ENCODE measurements at places on chromosomes 1 and 21.

DNA sequence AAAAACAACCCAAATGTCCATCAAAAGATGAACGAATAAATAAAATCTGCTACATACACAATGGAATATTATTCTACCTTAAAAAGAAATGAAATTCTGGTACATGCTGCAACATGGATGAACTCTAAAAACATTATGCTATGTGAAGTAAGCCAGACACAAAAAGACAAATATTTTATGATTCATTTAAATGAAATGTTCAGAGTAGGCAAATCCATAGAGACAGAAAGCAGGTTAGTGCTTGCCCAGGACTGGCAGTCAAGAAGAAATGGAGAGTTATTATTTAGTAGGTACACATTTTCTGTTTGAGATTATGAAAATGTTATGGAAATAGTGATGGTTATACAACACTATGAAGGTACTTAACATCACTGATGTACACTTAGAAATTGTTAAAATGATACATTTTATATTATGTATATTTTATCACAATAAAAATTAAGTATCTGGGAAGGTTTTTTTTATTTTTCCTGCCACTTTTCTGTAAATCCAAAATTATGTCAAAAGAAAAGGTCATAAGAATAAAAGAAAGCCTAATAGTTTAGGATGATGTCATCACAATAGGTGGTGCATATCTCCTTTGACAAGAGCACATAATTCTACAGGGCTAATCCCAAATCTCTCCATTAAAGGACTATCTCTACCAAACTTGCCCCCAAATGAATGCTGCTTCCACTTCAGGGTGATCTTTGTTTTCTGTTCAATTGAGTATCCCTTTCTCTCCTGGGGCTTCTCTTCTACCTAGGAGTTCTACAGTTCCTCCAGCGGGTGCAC lies 40.2 kb upstream of the FCER1A start:
- DNase-seq: no peak

DNA sequence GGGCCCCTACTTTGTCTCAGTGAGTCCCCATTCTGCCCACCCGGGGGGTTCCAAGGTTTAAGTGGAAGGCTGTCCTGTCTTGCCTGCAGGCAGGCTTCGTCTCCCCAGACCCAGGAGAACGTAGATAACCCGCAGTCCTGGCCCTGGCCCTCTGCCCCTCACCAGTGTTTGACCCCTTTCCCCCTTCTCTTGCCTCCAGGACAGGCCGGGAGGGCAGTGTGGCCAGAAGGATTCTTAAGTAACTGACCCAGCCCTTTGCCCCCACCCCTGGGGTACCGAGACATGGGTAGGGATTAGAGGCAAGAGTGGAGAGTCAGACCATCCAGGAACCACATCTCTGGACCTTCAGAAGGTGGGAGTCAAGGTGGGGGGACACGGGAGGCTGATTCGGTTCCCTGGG lies 8.8 kb downstream of the TMEM222 start:
- DNase-seq: no peak

DNA sequence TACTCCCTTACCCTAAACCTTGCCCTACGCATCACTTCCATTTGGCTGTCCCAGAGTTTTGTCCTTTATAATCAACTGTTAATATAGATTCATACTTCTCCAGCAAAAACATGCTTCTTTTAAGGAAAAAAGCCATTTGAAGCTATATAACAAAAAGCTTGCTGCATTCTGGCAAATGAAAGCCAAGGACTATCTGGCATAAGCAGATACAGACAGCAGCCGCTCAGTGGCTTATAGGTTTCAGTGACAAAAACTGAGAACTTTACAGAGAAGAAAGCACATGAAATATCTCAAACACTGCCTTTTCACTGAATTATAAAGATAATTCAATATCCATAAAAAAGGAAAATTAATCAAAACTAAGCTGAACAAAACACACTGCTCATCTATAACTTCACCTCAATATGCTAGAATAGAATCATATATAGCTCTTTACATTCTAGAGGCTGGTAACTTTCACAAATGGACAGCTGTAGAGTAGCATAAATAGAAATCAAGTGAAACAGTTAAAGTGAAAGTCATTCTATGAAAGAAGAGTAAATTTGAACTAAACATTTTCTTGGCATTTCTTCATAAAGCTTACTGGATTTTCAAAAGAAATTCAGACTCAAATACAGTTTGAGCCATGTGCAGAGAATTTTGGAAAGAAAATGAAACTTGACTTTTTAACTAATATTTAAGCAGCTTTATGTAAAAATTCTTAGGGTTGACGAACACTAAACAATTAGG lies 19.6 kb downstream of the CDC42BPA start:
- DNase-seq: peak; percentile 75

GRCh38 chr1:19730793-19731192 lies 66.1 kb downstream of the HTR6 start:
- DNase-seq: no peak

GRCh38 chr1:1625824-1626206 lies 6.2 kb upstream of the MMP23B start:
- DNase-seq: no peak

GRCh38 chr1:24228311-24228710 lies 41.2 kb upstream of the IFNLR1 start:
- peak; percentile 45 for DNase-seq

GRCh38 chr1:225711236-225711937 lies 58.5 kb upstream of the ENAH start:
- no peak for DNase-seq

GRCh38 chr1:231106347-231106746 lies 55.5 kb upstream of the TRIM67 start:
- DNase-seq: peak; percentile 39

DNA sequence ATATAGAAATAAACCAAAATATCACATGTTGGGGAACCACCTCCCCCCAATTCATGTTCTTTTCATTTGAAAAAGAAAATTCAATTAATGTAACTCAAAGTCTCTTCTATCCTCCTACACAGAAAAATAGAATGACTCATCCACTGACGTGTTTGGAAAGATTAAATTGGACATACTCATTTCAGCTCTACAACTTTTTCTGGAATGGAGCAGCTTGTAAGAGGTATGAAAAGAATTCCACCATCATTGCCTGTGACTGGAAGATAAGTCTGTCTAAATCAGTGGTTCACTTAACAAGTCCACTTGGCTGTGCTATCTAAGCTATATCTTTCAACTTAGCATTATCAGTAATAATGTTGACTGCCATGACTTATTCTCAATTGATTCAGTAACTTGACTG lies 702.3 kb downstream of the BRINP3 start:
- DNase-seq: peak; percentile 55

Measured in OCI-M1 (cell line).